ENCODE measurements at places on chromosomes 7 and 10.

GRCh38 chr10:13272164-13272571 lies 27.7 kb downstream of the PHYH start:
- DNase-seq = peak; percentile 44

GRCh38 chr7:141375442-141375841 lies 175.8 kb upstream of the AGK start:
- no peak for DNase-seq

- DNase-seq = no peak
Measured at GRCh38 chr10:51653025-51653424, 46.4 kb downstream of the CSTF2T start.

- no peak for DNase-seq
Measured at GRCh38 chr7:1596181-1597043, 26.6 kb upstream of the PSMG3 start.

DNA sequence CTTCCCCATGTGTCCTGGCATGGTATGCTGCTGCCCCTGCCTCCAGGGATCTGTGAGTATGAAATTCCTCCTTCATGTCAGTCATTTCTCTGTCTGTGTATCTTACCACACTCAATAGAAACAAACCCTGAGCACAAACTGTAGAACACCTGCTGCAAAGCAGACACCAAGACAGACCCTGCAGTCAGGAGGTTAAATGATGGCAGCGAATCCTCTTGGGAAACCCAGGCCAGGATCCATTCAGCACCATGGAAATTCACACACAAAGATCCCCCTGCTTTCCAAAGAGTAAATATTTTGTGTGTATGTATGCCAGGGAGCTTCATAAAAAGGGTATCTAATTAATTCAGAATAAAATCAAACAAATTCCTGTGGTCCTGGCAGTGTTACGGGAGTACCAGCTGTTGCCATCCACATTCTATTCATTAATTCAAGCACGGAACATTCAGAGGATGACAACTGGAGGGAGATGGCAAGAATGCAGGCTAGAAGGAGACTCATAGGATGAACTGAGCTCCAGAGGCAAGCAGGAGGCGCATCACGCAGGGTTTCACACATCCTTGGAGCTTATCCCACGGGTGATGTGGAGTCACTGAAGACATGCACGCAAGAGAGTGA lies 14.8 kb downstream of the ITIH5 start:
- no peak for DNase-seq

DNA sequence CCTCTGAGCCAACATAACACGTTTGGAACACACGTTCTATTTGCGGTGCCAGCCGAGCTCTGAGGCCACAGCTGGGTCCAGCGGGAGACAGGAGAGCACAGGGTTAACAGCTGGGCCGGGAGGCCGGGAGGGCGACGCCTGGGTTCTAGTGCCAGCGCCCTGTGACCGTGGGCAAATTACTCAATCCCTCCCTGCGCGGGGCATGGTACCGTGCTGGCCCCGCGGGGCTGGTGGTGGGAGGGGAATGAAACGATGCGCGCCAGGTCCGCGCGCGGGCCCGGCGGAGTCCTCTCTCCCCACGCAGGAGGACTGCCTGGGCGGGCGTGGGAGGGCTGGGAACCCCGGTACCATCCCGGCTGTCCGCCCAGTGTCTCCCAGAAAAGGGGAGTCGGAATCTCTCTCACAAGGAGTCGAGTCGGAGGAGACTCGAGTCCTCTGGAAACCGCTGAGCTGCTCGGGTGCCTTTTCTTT lies 30.4 kb downstream of the LEP start:
- DNase-seq = no peak

DNA sequence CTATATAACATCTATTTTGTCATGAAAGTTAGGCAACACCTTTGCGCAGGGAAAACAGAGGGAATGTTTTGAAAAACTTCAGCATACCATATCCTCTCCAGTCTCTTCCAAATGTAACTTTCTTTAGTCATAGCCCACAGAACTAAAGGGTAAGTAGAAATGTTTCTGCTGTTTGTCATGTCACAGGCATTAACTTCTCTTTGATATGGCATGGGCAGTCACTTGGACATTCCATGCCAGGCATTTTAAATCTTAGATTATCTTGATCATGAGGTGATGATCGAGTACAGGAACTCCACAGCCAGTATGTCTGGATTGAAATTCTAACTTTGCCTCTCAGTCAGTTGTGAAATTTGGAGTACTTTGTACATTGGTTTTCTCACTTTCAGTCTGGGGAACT lies 27.5 kb upstream of the ETV1 start:
- DNase-seq = no peak

- DNase-seq = no peak
Measured at GRCh38 chr7:47092336-47092735, 489.6 kb downstream of the TNS3 start.

- no peak for DNase-seq
Measured at GRCh38 chr7:134474828-134475227, 15.9 kb upstream of the AKR1B1 start.

DNA sequence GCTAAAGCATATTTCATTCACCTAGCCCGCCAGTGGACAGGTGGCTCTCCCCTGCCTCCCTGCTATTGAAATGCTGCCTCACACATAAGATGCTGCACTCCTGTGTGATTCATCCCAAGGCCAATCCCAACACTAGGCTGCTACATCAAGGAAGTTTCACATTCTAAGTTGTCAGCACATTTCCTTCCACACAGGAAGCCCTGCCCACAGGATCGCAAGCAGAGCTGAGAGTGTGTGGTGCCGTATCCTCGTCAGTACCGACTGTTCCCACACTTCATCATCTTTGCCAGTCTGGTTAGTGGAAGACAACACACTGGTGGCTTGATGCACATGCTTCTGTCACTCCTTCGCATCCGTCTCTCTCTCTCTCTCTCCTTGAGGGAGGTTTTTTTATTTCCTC lies 194.3 kb upstream of the PPP2R2D start:
- no peak for DNase-seq

DNA sequence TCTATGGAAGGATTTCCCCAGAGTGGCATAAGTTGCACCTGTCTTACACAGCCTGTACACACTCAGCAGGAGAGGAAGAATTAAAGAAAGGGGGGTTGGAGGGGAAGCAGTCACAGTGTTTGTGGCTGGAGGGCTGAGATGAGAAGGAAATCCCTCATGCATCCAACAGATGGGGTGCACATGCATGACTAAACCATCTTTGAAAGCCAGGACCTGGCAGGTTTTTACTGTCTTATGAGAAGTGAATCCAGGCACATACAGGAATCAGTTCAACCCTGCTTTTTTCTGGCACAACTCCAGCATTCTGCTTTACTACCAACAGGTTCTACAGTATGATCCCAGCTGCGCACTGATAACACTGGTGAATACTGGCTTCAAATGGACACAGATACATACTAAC lies 107.7 kb downstream of the CACNA2D1 start:
- no peak for DNase-seq

GRCh38 chr7:27523321-27523720 lies 139.4 kb downstream of the HIBADH start:
- DNase-seq = no peak

DNA sequence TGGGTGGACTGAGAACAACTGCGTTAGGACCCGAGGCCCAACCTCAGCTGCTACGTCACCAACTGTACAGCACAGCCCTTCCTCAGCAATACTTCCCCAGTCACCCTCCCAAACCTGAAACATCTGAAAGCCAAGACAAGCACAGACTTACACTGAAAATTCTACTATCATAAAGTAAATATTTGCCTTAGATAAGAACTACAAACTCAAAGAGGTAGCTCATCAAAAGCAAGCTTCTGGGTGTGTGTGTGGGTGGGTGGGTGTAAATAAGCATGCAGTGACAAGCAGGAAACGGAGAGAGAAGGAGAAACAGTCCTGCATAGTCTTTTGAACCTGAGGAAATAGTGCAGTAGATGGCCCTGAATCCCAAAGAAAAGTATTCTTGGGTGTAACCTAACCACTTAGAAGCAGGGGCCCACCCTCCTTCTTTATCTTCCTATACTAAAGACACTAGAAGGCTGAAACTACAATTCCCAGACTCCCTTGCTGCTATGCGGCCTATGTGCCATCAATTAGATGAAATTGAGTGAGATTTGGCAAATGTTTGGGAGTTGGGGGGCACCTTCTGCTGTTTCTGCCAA lies 18.7 kb downstream of the SLC25A13 start:
- no peak for DNase-seq

DNA sequence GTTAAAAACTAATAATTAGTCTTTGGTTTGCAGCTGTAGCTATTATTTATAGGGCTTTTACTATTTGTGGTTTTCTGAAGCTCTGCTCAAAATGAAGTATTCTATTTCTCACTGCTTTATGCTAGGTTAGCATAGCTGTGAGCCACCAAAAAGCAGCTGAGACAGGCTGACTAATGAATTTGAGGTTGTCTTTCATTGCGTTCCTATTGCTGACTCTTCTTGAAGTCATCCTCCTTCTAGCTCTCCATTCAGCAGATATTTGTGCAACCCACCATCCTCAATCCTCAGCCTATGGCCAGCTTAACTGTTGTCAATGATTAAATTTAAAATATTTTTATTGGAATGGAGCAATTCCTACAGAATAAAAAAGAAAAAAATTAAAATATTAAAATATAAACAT lies 2.1 kb upstream of the RALA start:
- DNase-seq = no peak

DNA sequence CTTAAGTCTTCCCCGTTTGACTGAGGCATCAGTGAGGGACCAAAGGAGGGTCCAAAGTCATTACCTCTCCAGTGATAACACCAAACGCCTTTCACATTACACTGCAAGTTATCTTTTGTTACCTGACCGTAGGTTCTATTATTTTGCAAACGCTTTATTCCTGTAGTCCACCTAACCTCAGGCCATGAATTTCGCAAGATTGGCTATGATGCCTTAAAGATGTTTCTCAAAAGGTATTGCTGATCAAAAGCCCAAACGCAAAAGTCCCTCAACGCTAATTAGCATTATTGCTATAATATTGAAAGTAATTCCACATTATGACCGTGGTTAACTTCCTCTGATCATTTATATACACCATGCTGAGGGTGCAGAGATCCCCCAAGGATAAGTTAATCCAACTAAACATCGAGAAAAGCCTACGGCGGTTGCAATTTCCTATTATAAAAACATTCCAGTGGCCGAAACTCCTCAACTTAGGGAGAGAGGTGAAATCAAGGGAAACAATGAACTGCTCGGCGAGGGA lies 649 bp downstream of the DNA2 start:
- no peak for DNase-seq

- no peak for DNase-seq
Measured at GRCh38 chr10:110733218-110733952, 89.2 kb downstream of the RBM20 start.

DNA sequence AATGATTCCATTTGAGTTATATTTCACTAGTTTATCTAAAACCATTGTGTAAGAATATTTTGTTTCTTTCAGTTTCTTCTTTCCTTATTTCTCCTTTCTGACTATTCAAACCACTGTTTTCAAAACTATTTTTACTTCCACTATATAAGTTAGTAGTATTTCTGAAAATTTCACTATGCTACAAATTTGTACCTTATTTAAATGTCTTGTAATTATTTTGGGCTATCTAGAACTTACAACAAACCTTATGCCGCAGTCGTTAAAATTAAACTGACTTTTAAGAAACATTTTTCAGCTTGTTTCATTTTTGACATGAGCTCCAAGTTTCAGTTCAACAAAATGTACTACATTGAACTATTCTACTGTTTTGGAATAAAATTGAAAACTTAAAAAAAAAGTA lies 1.8 kb downstream of the TFEC start:
- DNase-seq = no peak

- no peak for DNase-seq
Measured at GRCh38 chr7:7157887-7158271, 24.5 kb upstream of the C1GALT1 start.

DNA sequence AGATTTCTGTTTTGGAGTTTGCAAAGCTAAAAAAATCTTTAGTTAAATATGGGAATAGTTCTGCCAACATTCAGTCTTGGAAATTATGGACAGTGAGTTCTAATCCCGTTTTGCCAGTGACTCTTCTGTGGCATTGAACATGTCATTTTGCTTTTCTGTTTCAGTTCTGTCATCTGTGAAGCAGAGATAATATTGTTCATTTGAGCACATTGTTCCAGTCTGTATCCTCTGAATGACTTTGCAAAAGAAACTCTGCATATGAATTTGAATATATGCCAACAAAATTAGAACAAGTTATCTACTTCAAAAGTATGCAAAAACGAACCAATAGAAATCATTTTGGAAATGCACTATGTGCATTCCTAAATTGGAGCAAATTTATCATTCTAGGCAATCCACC lies 746.0 kb upstream of the POT1 start:
- DNase-seq = no peak

DNA sequence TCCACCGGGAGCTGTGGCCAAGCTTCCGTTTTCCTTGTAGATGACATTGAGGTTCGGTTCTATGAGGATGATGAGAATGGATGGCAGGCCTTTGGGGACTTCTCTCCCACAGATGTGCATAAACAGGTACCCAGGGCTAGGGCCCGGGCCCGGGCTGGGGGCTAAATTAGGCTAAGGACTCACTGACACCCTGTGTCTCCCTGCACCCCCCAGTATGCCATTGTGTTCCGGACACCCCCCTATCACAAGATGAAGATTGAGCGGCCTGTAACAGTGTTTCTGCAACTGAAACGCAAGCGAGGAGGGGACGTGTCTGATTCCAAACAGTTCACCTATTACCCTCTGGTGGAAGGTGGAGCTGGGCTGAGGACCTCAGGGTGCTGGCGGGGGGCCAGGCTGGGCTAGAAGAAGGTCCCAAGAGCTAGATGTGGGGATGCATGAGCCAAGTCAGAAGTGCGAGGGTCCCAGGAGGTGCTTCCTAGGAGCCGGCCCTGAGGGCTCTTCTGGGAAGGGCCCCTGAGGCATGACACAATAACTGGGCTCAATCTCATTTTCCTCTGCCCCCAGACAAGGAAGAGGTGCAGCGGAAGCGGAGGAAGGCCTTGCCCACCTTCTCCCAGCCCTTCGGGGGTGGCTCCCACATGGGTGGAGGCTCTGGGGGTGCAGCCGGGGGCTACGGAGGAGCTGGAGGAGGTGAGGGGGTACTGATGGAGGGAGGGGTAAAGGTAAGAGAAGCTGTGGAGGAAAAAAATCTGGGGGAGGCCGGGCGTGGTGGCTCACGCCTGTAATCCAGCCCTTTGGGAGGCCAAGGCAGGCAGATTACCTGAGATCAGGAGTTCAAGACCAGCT lies 2.9 kb downstream of the NFKB2 start:
- no peak for DNase-seq

- DNase-seq = peak; percentile 25
Measured at GRCh38 chr7:1432411-1433082, 26.7 kb downstream of the MICALL2 start.

DNA sequence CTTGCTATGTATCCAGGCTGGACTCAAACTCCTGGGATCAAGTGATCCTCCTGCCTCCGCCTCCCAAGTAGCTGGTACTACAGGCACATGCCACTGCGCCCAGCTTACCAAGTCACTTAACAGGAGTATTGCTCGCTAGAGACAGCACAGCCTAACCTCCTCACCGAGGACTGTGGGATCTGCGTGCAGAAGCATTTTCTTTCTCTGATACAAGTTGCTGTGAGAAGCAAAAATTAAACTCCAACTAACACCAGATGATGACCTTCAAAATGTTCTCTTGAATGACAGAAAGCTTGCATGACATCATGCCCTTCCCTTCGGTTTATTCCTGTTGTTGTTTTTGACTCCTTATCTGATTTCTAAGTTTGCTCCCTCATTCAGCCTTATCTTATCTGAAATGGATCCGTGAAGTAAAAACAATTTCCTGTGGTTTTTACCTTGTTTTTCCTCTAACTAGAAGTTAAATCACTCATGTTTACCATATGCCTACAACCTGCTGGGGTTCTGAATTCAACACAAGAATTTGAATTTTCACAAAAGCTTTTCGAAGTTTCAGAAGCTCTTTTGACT lies 94.4 kb upstream of the KIF5B start:
- no peak for DNase-seq

- no peak for DNase-seq
Measured at GRCh38 chr10:28179006-28179742, 123.7 kb downstream of the MPP7 start.

Data from C1 segment of cervical spinal cord (tissue), 14 donors.